ENCODE measurements at places on chromosomes 13 and 19. TPM values are rescaled to one million over a fixed set of nuclear protein-coding genes. Genes with fewer than 3 reads are reported as not detected.

DNA sequence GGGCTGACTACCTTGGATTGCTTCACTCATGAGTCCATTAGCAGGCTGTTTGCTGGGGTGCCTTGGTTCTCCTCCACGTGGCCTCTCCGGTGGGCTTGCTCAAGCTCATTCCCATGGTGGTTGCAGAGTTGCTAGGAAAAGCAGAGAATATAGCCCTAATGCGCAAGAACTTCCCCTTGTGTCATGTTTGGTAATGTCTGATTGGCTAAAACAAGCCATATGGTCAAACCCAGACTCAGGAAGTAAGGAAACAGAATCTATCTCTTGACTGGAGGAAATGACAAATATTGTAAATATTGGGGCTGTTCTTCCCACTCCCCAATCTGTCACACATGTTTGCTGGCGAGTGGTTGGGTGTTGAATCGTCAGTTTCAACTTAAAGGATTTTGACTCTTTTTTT lies 12.1 kb downstream of the NFILZ start:
- no peaks in the 10 kb centered on the region for H3K4me1 ChIP-seq
- no peaks in the 10 kb centered on the region for H3K27me3 ChIP-seq
- no peaks in the 10 kb centered on the region for H3K36me3 ChIP-seq
- no peak overlapping the region for H3K4me3 ChIP-seq
- DNase-seq, result no peak

GRCh38 chr13:31947506-31947905 lies 84.1 kb upstream of the FRY start:
- H3K36me3 ChIP-seq, result no peaks in the 10 kb centered on the region
- no peak for DNase-seq
- no peak overlapping the region for H3K27ac ChIP-seq
- no peaks in the 10 kb centered on the region for H3K27me3 ChIP-seq

DNA sequence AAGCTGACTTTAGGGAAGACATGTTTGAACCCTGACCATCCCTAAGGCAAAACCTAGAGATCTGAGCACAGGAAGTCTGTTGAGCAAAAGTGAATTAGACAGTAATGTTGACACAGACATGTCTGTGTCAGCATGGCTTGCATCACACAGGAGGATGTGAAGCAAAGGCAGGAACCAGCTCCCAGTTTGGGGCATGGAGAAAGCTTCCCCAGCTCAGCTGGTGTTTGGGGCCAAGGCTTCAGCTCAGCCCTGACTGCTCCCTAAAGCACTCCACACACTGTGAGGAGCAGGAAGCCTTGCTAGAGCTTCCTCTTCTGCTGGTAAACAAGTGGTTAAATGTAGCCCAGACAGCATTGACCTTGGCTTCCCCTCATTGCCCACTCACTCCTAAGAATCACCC lies 153.8 kb upstream of the UBL3 start:
- H3K27me3 ChIP-seq, result no peaks in the 10 kb centered on the region
- no peaks in the 10 kb centered on the region for H3K4me1 ChIP-seq
- DNase-seq, result no peak

GRCh38 chr13:87851410-87851809 lies 180.2 kb downstream of the SLITRK5 start:
- no peak overlapping the region for H3K27ac ChIP-seq
- no peak for DNase-seq
- H3K4me3 ChIP-seq, result no peak overlapping the region
- H3K27me3 ChIP-seq, result no peaks in the 10 kb centered on the region
- no peaks in the 10 kb centered on the region for H3K36me3 ChIP-seq

- peak overlapping the region; percentile 65 for H3K27ac ChIP-seq
- H3K36me3 ChIP-seq, result no peaks in the 10 kb centered on the region
- H3K4me3 ChIP-seq, result no peak overlapping the region
These were observed 36.6 kb downstream of the MYH14 start for GRCh38 chr19:50239921-50240590.

- no peaks in the 10 kb centered on the region for H3K27me3 ChIP-seq
- peaks cover 14% of the 10 kb centered on the region for H3K4me1 ChIP-seq
- H3K27ac ChIP-seq, result peak overlapping the region; percentile 92
- H3K4me3 ChIP-seq, result peak overlapping the region; percentile 93
- no peaks in the 10 kb centered on the region for H3K36me3 ChIP-seq
- DNase-seq, result peak; percentile 28
These were observed 883 bp downstream of the ZNF441 start for GRCh38 chr19:11767633-11768133.

DNA sequence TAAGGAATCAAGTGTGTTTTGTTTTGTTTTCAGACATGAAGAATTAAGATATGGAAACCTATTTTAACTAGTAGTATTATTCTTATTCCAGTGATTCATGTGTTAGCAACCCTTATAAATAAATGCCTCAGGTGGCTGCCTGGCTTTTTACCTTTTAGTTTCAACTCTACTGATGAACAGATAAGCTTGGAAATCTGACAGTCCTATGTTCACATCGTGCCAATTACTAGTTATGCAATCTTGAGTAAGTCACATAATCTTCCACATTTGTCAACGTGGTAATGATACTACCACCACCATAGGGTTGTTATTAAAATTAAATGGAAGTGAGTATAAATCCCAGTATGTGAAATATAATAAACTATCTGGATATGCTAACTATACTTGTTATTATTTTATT lies 64.3 kb downstream of the TBC1D4 start:
- H3K36me3 ChIP-seq, result no peaks in the 10 kb centered on the region
- no peak overlapping the region for H3K27ac ChIP-seq
- H3K4me3 ChIP-seq, result no peak overlapping the region
- H3K4me1 ChIP-seq, result peaks cover 3% of the 10 kb centered on the region
- no peak for DNase-seq

PPM1N gene
- 1.7 TPM for total RNA-seq

KASH5 gene
- not detected for total RNA-seq

ATXN8OS gene
- total RNA-seq, result not detected

ATP8B3 gene
- total RNA-seq, result 0.94 TPM

CRYL1 gene
- 302 TPM for total RNA-seq

ANGPTL8 gene
- not detected for total RNA-seq

ZNF486 gene
- 1.6 TPM for total RNA-seq

TNFSF11 gene
- 5.8 TPM for total RNA-seq

COX7A1 gene
- 10.5 TPM for total RNA-seq

CEACAM19 gene
- total RNA-seq, result 16.9 TPM
